ENCODE measurements at places on chromosomes 16 and 17.
A peak's percentile ranks its signal among the peaks of the same experiment; 100 is the strongest.

DNA sequence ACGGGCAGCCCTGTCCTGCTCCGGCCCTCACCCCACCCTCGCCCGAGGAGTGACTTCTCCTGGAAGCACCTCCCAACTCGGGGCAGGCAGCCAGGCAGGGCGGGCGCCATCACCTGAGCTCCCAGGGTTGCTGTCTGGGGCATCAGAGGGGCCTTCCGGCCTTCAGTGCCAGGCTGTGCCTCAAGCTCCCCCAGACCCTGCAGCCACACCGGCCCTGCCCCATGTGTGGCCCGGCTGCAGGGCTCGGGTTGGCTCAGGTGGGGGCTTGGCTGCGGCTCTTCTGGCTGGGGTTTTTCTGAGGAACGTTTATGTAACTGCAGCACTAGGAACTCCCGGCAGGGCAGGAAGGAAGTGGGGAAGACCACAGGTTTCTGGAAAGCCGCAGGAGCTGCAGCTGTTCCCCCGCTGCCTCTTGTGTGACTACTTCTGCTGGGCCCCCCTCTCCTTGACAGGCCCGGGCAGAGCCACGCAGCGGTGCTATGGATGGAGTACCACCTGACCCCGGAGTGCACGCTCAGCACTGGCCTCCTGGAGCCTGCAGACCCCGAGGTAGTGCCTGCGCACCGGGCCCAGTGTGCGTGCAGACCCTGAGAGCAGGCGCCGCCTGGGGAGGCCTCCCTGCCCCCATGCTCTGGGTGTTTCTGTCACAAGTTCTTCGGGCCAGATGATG is 45.6 kb downstream of the PRMT7 start:
- peak; percentile 90 for DNase-seq

GRCh38 chr17:74466828-74467184 is 372 bp downstream of the CD300A start:
- no peak for DNase-seq

DNA sequence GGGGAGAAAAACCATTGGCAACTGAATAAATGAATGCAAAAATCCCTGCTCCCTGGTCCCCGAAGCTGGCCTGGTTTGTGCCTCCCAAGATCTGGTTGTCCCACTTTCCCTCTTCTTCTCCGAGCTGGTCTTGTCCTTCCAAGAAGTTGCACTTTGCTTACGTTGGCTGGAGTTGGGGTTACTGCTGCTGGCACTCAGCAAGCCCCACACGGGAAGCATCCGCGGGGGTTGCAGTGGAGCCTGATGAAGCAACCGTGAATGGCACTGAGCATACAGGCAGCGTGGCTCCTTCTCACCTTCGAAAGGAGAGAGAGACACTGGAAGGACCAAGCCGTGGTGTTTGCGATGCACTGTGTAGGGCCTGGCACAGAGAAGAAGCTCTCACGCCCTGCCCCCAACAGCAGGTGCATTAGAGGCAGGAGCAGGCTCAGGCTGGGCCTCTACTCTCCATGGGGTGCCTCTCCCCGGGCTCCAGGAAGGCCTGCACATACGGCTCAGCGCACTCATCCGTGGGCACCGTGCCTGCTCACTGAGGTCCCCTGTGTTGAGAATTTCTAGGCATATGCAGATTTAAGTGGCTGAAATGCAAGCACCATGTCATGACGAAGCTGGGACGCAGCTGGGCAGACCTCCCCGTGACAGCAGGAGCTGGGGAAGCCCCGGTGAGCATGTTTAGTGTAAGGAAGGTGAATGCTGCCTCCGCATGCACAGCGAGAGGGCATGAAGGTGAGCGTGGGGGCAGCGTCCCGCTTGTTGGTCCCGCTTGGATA is 12.1 kb downstream of the CA5A start:
- DNase-seq, result peak; percentile 48

- no peak for DNase-seq
Observed at GRCh38 chr17:60941028-60941427, 263.4 kb downstream of the BCAS3 start.
